ENCODE measurements at places on chromosomes 16 and 17.

- H3K4me1 ChIP-seq = peaks cover 4% of the 10 kb centered on the region
- H3K27me3 ChIP-seq = no peaks in the 10 kb centered on the region
- no peak overlapping the region for H3K4me3 ChIP-seq
- H3K36me3 ChIP-seq = peaks cover 67% of the 10 kb centered on the region
Measured at GRCh38 chr17:80270104-80270503, 9.5 kb downstream of the RNF213 start.

DNA sequence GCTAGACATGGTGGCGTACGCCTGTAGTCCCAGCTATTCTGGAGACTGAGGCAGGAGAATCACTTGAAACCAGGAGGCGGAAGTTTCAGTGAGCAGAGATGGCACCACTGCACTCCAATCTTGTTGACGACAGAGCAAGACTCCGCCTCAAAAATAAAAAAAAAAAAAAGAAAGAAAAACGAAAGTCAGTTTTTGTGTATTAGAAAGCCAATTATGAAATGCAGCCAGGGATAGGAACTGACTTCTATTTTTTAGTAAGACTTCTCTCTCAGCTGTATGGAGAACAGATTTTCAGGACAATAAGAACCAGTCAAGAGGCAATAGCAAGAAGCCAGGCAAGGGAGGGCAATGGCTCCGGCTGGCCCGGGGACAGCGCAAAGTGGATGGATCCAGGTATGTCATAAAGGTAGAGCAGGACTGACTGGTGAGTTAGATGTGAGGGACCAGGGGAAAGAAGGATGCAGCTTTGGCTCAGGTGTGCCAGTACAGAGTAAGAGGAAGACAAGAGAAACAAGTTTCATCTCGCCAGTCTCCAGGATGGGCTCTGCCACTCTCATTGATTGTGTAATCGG, 12.5 kb upstream of the CCL1 start:
- H3K27ac ChIP-seq = no peak overlapping the region
- no peaks in the 10 kb centered on the region for H3K36me3 ChIP-seq
- peaks cover 12% of the 10 kb centered on the region for H3K27me3 ChIP-seq

- H3K4me1 ChIP-seq = peaks cover 44% of the 10 kb centered on the region
- H3K4me3 ChIP-seq = peak overlapping the region; percentile 86
- DNase-seq = no peak
- H3K36me3 ChIP-seq = peaks cover 35% of the 10 kb centered on the region
- peak overlapping the region; percentile 97 for H3K27ac ChIP-seq
- no peaks in the 10 kb centered on the region for H3K27me3 ChIP-seq
Measured at GRCh38 chr17:40646791-40647623, 611 bp downstream of the SMARCE1 start.

DNA sequence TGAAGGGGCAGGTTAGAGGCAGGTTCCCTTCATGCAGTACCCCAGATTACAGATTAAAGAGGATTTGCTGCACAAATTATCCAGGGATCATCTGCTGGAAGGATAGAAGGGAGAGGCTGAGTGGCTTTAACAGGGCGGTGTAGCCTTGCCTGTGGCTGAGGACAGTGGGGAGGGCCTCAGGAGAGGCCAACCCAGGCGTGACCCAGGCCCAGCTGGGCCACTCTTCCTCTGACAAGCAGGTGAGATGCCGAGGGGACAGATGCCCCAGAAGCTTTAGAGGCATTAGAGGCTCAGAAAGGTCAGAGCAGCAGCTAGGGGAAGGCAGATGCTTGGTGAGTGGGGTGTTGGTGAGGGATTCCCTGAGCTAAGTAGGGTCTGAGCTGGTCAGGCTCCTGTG, 18.1 kb upstream of the MTMR4 start:
- H3K4me1 ChIP-seq = peaks cover 7% of the 10 kb centered on the region
- no peak overlapping the region for H3K27ac ChIP-seq
- peaks cover 20% of the 10 kb centered on the region for H3K27me3 ChIP-seq
- no peaks in the 10 kb centered on the region for H3K36me3 ChIP-seq
- no peak for DNase-seq
- peak overlapping the region; percentile 46 for H3K4me3 ChIP-seq

DNA sequence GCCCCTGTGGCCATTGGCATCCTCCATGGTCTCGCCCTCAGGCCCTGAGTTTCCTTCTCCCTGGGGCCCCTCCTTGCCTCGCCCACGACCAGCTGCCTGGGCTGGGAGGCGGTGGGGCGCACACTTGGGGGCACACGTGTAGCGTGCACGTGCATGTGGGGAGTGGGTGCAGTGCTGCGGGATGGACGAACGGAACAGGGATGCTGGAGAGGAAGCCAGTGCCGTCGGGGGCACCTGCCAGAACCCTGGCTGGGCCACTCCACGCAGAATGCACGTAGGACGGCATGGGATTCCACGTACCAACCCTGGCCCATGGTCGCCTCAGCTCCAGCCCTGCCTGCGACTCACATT, 80.4 kb downstream of the KLHDC4 start:
- no peak for DNase-seq
- no peaks in the 10 kb centered on the region for H3K4me1 ChIP-seq
- no peak overlapping the region for H3K27ac ChIP-seq

GRCh38 chr17:29682054-29682453, 59.3 kb upstream of the CORO6 start:
- no peak overlapping the region for H3K27ac ChIP-seq
- H3K4me3 ChIP-seq = no peak overlapping the region
- no peaks in the 10 kb centered on the region for H3K27me3 ChIP-seq
- H3K4me1 ChIP-seq = no peaks in the 10 kb centered on the region
- H3K36me3 ChIP-seq = no peaks in the 10 kb centered on the region
- no peak for DNase-seq

DNA sequence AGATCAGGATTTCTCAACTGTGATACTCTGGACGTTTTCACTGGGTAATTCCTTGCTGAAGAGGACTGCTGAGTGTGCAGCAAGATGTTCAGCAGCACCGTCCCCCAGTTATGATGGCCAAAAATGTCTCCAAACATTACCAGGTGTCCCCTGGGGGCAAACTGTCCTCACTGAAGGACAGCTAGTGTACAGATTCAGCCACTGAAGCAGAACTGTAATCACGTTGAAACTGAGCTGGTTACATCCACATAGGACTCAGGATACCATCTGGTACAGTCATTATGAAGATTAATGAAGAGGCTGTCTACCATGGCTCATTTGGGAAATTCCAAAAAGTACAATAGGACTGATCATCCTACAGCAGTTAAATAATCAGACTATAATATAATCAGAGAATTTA, 43.3 kb upstream of the GINS3 start:
- H3K4me1 ChIP-seq = no peaks in the 10 kb centered on the region
- H3K27ac ChIP-seq = no peak overlapping the region
- no peaks in the 10 kb centered on the region for H3K36me3 ChIP-seq
- no peaks in the 10 kb centered on the region for H3K27me3 ChIP-seq

DNA sequence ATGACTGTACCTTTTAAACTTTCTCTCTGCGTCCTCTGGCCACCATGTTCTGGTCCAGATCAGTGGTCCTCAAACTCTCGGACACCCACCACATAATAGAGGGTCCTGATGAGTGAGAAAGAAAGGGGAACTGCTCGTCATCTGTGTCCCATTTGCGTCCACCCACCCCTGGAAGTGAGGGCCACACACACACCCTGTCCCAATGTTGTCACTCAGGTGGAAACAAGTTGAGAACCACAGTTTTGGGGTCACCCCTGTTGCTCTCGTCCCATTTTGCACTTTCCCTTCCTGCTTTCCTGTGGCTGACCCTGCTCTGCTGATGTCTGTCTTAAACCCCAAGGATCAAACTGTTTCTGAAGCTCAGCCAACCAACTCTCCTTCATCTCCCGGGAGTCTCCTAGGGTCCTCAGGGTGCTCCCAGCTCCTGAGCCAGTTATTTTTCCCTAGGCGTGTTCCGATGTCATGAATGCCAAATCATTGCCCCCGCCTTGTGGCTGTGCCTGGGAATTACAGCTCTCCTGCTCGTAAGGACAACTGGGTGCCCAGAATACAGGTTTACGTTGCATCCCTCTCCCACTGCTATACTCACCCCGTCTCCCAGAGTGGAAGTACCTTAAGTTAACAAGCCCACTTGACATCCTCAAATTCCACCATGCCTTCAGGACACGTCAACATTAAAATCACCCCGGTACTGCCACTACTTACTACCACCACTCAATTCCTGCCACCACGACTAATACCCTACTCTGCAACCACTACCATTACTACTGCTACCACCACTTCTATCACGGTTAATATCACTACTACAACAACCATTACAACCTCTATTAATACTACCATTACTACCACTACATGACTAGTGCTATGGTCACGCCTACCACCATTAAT, 26.0 kb upstream of the HNF1B start:
- DNase-seq = no peak
- no peaks in the 10 kb centered on the region for H3K4me1 ChIP-seq
- no peak overlapping the region for H3K4me3 ChIP-seq
- no peak overlapping the region for H3K27ac ChIP-seq
